ENCODE measurements at places on chromosomes 3 and 15.

GRCh38 chr15:99486371-99487336, 79.1 kb upstream of the MEF2A start:
- no peak for DNase-seq

DNA sequence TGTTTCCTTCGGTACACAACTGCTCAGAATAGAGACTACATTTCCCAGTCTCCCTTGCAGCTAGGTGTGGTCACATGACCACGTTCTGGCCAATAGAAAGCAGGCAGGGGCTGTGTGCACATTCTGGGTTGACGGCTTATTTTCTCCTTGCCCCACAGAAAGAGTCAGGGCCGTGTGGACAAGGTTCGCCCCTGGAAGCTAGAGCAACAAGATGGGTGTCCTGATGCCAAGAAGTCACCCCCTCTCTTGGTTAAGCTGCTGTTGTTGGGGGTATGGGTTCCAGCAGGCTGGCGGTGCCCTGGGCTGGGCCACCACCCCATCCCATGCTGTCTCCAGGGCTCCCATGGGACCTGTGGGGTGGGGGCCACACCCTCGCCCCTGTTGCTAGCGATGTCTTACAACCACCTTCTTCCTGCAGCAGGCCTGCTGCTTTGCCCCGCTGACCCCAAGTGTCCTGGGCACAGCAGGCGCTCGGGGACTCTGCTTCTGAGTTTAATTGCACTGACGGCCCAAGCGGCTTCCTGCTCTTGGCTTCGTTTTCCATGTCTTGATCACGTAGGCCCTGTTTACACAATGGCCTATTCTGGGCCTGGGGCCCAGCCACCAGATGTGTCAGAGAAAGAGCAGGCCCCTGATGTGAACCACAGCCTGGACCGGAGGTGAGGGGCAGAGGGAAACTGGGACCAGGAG, 24.9 kb downstream of the ABTB1 start:
- DNase-seq: no peak

DNA sequence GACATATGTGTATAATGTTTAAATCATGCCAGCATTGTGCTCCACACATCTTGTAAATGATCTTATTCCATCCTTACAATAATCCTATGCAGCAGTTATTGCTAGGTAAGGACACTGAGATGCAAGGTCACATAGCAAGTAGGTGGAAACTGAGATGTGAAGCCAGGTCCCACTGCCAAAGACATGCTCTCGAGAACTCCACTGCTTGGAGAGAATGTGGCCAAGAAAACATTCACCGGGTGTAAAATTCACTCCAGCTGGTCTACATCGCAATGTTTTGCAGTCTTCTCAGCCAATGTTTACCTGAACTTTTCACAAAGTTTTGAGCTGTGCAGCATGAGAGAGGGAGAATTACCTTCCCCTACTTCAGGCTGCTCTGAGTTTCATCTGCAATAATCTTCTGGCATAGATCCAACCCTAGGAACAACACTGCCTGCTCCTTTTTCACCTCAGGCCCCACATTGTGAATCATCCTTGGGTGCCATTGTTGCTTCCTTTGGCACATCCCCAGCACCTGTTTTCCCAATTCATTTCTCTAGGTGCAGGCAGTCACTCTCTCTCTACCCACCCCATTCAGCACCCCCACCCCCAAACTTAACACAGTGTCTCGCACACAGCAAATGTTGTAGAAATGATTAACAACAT, 53.5 kb upstream of the PRTG start:
- DNase-seq: no peak

- DNase-seq: no peak
Observed at GRCh38 chr3:100754563-100755334, 45.5 kb downstream of the TFG start.

DNA sequence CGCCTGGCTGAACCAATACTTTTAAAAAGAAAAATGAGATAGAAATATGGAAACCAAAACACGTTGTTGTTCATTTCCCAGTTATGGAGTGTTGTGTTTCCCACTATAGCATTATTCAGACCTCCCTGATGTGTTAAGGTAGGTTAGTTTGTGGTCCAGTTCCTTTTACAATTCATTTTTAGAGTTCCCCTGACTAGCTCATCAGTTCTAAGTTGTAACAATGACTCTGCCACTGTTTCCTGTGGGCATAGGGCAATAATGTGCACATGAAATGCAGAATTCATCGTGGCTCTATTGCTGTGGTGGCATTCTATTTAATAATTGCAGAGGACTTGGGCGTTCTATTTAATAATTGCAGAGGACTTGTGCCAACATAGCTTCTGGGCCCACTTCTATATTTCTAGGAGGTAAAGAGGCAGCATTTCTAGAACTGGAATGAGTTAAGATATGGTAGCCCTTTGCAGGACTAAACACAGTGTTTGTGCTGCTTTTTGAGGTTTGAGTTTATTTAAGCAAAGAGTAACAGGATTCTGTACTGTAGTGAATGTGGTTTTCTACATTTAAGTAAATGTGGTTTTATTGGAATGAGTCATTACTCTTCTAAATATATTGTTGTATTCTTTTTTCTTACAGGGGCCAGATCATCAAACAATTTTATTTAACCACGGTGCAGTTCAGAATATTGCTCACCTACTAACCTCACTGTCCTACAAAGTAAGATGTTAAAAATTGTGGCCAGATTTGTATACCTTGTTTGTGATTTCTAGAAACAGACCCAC, 47.5 kb downstream of the ARMC8 start:
- no peak for DNase-seq

DNA sequence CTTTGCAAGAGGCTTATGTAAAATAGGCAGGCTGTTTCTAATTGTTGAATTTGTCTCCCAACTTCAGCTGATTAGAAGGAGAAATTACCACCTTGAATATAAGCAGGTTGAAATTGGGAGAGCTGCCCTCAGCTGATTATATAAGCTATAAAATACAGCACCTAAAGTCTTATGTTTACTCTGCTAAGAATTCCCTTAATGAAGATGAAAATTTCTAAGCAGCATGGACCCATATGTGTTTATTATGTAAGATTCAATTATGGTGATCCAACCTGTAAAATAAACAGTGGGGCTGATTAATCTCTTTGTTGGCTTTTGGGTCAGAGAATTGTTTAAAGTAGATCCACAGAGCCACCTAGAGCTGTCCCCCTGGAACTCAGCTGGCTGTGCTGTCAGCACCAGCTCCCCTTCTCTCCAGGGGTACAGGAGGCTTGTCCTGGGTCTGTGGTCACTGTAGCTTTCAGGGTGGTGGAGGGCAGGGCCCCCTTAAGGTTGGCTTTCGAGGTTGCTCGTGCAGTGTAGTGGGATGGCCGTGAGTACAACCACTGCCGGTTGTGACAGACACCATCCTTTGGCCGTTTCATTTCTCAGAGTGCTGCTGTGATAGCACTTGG, 9.5 kb downstream of the SLCO3A1 start:
- DNase-seq: no peak

GRCh38 chr15:47398594-47398993, 318.7 kb upstream of the SEMA6D start:
- no peak for DNase-seq

DNA sequence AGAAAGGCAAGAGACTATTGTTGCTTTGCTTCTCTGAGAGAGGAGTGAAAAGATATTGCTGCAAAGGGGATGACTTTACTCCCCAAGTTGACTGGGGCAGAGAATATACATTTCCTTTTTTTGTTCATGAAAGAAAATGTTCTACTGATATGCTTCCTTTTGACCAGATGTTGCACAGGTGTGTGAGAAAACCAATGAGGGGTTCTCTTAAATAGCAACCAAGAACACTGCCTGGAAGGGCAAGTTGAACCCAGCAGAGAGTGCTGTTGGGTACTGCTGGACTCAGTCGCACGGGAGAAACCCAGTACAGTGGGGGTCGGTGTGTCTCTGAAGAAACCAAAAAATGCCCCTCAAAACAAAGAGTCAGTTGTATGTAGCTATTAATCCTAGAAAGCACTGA, 101.2 kb downstream of the CHST2 start:
- no peak for DNase-seq

DNA sequence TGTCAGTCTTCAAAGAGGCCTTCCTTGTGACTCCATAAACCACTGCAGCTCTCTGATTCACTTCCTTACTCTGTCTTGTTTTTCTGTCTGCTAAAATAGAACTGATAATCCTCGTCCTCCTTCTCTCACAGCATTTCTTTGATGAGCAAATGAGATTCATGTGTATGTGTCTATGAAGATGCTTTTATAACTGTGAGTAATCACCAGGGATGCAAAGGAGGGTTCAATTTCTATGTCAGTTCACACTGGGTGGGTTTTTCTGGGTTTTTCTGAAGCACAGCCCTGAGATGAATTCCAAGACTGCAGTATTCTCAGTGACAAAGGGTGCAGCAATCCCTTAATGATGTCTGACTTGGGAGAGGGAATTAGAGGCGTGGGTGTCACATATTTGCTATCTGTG, 746.6 kb upstream of the CFAP20DC start:
- no peak for DNase-seq

Data from stimulated activated CD8-positive, alpha-beta memory T cell treated with anti-CD3 and anti-CD28 coated beads, Interleukin-15, amount 100 ng/mL, for 1 hour (primary cell).